ENCODE measurements at places on chromosomes 4 and X.

GRCh38 chr4:41878170-41878969, 56.9 kb upstream of the TMEM33 start:
- DNase-seq: no peak

- no peak for DNase-seq
Observed at GRCh38 chr4:182827954-182828353, 89.2 kb downstream of the DCTD start.

- no peak for DNase-seq
Observed at GRCh38 chr4:26762650-26763049, 98.0 kb upstream of the STIM2 start.

DNA sequence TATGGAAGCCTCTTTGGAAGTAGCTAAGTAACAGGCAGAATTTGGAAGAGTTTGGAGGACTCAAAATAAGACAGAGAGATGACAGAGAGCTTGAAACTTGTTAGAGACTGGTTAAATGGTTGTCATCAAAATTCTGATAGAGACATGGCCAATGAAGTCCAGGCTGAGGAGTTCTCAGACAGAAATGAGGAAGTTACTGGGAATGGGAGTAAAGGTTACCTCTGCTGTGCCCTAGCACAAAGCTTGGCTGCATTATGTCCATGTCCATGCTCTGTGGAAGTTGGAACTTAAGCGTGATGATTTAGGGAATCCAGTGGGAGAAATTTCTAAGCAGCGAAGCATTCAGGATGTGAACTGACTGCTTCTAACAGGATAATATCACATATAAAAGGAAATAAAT, 146.2 kb upstream of the NDST4 start:
- no peak for DNase-seq

DNA sequence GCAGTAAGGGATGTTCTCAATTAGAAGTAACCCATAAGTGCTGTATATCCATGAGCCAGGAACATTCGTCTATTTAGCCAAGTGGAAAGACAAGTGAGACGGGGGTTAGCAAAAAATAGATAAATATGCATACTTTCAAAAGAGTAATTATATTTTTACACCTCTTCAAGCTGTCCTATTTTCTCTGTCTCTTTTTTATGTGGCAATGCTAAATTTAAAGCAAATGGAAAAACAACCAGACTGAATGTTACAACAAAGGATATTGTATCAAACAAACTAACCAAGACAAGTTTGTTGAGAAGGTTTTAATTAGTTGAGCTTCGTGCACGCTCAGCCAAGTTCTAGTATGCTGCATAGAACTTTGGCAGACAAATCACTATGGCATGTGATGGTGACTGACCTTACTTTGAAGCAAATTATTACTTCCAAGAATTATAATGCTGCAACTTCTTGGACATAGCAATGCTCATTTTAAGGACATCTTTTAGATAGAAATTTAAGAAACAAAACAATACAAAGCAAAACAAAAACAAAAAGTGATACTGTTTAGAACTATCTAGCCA, 61.4 kb upstream of the TMEM150C start:
- DNase-seq: no peak

DNA sequence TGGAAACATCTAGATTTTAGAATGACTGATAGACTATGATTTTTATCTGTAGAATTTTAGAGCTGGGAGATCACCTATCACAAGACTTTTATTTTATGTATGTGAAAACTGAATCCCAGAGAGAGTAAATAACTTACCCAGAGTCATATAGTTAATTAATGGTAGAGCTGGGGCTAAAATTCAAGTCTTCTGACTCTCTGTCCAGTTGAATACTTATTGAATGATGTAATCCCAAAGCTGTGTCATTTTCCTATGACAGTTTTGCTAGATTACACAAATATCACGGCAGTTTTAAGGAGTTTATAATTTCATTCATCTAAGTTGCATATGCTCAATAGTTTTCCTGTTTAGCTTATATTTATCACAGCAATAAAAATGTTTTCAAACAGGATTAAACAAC, 6.7 kb downstream of the NRK start:
- no peak for DNase-seq

DNA sequence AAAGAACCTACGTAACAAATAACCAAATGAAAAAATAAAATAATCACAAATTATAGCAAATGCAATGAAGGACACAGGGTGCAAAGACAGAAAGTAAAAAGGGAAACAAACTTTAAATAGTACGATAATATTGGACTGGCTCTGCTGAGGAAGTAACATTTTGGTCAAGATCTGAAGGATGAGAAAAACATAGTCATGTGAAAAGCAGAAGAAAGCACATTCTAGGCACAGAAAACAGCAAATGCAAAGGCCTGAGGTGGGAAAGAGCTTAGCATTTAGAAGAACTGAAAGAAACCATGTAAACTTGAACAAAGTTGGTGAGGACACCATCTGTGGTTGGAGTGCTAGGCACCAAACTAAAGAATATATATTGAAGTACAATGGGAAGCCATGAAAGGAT, 111.2 kb downstream of the PPP3CA start:
- no peak for DNase-seq

- no peak for DNase-seq
Observed at GRCh38 chr4:108415389-108415788, 205.0 kb upstream of the RPL34 start.

- no peak for DNase-seq
Observed at GRCh38 chr4:109185951-109186350, 116.5 kb downstream of the COL25A1 start.

GRCh38 chr4:101122019-101122418, 225.3 kb downstream of the PPP3CA start:
- DNase-seq: no peak

- no peak for DNase-seq
Observed at GRCh38 chr4:73347497-73347896, 56.6 kb upstream of the ALB start.

GRCh38 chrX:48957477-48957826, at the start of gene OTUD5:
OTUD5 (minus strand) TSS chrX:48957607; CDS start chrX:48957570, 37 bp downstream.
- DNase-seq: peak; percentile 83

GRCh38 chr4:69075061-69075792, 21.0 kb upstream of the UGT2B7 start:
- DNase-seq: no peak

DNA sequence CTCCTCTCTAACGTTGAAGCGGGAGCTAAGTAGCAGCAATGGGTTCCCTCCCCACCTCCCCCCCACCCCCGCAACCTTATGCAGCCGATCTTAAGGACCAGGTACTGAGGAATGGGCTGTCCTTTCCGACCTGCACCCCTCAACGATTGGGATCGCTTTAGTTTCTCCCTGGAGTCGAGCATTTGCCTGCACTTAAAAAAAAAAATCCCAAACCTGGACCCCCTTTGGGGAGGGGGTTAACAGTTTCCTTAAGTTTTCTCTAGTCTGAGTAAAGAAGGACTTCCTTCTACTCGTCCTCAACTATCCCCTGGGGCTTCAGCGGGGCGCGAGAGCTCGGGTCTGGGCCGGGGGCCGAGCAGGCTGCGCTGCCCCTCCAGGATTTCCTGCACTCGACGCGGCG, 25.7 kb upstream of the BCORL1 start:
- DNase-seq: no peak

DNA sequence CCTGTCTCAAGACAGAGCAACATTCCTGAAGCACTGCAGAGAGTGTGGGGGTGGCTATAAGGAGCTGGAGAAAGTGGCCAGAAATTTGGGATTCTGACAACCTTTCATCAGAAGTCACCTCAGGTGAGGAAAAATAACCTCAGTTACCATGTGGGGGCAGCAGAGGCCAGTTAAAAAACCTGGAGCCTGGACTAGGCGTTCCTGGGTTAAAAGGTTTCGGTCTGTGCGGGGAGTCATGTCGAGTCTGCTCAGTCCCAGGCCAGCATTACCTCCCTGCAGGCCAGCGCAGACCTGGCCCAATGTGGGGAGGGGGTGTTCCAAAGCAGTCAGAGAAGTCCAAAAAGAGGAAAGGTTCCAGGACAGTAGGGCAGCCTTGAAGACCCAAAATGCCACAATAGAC, 10.9 kb upstream of the NALF2 start:
- DNase-seq: peak; percentile 28

DNA sequence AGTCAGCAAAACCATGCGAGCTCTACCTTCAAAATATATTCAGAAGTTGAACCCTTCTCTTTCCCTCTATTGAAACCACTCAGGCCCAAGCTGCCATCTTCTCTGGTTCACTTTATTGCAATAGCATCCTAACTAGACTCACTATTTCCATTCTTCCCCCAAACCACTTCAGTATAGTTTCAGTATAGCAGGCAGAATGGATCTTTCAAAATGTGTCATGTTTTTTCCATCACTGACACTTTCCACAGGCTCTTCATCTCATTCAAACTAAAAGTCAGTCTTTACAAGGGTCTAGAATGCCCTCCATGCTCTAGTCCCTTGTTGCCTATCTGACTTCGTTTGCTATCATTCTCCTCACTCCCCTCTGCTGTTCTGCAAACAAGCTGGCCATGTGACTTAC, 274.4 kb downstream of the IDS start:
- no peak for DNase-seq

- no peak for DNase-seq
Observed at GRCh38 chr4:109497511-109497910, 62.5 kb upstream of the MCUB start.

- DNase-seq: peak; percentile 63
Observed at GRCh38 chr4:74632634-74633033, 161.7 kb downstream of the BTC start.

DNA sequence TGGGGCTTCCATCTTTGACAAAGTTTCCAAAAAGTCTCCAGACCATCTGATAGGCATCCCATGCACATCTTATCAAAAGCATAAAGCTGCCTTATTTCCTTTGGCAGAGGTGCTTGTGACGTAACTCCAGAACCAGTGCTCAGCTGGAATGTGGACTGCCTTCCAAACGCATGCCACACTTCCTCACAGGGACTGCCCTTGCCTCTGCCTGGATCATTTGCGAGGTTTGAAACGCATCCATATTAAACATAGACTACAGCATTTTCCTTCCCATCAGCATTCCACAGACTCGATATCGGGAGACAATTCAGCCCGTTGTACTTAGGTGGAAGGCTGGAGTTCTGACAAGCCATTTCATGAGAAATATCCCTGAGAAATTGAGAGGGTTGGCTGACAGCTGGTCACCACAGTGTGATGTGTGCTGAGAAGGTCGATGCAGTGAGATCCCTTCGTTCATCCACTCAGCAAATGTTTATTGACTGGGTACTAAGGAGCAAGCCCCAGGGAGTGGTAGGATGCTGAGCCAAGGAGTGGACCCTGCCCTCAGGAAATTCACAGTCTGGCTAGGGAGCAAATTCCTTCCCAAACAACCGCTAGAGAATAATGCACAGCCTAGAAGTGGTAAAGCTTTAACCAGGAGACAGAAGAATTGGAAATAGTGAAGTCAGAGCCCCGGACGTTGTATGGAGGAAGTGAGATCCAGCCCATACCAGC, 376.0 kb downstream of the BCOR start:
- no peak for DNase-seq

GRCh38 chr4:62250100-62250499, 1050.0 kb downstream of the ADGRL3 start:
- no peak for DNase-seq

DNA sequence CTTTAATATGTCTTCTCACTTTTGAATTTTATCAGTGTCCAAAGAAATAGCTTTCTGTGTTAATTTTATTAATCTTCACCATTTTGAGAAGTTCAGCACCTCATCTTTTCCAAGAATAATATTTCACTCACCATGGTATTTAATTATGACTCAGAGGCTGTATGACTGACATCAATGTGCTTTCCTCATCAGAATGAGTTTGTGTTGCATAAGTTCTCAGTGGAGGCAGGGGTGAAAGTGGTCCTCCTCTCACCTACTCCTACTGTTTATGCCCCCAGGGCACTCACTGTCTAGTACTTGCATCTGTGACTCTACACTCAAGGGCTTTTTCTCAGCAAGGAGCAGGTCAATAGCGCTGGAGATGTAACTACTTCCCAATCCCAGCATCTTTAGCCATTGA, 905.3 kb upstream of the INTU start:
- DNase-seq: no peak

- DNase-seq: no peak
Observed at GRCh38 chr4:107258359-107258758, 222.2 kb upstream of the DKK2 start.

DNA sequence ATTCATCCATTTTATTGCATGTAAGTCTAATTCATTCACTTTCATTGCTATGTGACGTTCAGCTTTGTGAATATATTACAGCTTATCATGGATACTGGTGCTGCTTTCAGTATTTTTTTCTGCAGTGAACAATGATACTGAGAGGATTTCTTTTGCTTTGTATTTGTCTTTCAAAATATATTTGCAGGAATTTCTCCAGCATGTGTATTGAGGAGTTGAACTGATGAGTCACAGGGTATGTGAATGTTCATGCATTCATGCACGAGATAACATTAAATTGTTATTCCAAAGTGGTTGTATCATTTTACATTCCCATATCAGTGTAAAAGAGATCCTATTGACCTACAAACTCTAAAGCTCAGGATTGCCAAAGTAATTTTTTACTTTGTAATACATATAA, 283.8 kb upstream of the ARSJ start:
- DNase-seq: no peak

DNA sequence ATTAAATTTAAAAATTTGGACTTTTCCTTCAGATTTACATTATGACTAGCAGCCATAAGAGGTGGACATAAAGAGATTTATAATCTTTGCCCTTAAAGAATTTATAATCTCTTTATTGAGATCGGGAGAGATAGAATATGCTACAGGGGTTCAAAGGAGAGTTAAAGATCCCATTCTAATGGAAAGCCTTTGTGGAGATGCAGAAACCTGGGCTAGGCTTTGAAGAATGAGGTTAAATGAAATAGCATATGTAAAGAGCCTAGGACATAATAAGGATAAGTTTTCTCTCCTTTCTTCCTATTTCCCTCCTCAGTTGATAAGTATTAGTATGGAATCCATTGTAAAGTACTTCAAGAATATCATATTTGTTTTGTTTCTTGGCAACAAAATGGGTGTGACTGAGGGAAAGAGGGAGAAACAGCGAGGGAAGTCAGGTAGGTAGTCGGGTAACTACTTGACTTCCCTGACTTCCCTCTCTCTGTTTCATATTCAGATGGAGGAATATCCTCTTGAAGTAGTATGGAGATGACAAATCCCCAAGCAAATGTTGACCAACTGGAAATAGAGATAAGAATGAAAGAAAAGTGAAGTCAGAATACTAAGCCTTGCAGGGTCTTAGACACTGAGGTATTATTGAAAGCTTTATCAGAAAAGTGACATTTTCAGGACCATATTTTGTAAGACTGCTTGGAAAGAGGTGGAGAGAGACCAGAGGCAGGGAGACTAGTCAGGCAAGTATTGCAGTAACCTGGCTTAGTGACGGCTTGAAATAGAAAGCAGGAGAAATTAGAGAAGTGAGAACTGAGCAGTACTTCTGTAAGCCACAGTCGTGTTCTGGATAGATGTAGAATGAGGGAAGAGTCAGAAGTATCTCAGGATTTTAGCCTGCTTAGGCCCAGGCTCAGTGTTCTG, 82.9 kb downstream of the PDLIM5 start:
- DNase-seq: peak; percentile 27

GRCh38 chrX:12770440-12770839, 20.8 kb upstream of the PRPS2 start:
- peak; percentile 1 for DNase-seq

GRCh38 chrX:140504371-140505324, at the start of gene SOX3:
SOX3 (minus strand) TSS chrX:140505069; CDS start chrX:140505060, 9 bp downstream.
- DNase-seq: peak; percentile 19

GRCh38 chrX:14095702-14096101, 66.0 kb upstream of the GEMIN8 start:
- no peak for DNase-seq
